Muscle of back (tissue), 13 donors: ENCODE measurements at places on chromosomes 12 and 14. TPM values are rescaled to one million over a fixed set of nuclear protein-coding genes. Genes with fewer than 3 reads are reported as not detected.
A peak's percentile ranks its signal among the peaks of the same experiment; 100 is the strongest.

DNA sequence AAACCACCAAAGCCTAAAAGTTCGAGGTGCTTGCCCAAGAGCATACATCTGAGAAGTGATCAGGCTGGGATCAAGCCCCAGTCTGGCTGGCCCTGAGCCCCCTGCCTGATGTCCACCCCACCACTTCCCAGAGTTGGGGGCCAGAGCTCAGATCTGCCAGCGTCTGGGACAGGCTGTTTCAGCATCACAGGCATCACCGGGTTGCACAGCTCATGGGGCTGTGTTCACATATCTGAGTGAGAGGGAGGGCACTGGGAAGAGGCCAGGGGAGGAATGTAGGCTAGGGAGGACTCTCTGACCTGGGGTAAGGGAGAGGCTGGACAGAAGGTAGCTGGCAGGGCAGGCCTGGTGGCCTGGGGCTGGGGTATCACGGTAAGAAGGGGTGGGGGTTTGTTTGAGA lies 6.0 kb downstream of the TGM1 start:
- DNase-seq = no peak

- no peak for DNase-seq
Measured at GRCh38 chr12:84772281-84772680, 140.3 kb downstream of the SLC6A15 start.

- no peak for DNase-seq
Measured at GRCh38 chr14:60505448-60505847, 3.5 kb upstream of the SIX6 start.

DNA sequence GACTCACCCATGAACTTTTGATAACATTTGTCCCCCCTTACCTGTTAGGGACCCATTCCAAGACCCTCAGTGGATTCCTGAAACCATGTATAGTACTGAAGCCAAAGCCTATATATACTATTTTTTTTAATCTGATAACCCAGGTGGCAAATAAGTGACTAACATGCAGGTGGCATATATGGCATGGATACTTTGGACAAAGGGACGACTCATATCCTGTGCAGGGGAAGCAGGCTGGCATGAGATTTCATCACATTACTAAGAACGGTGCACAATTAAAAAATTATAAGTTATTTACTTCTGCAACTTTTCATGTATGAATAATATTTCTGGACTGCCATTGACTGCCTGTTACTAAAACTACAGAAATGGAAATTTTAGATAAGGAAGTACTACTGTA lies 880.1 kb upstream of the FBXO33 start:
- DNase-seq = no peak

GRCh38 chr14:53023325-53023724 lies 72.5 kb upstream of the FERMT2 start:
- DNase-seq = no peak

DNA sequence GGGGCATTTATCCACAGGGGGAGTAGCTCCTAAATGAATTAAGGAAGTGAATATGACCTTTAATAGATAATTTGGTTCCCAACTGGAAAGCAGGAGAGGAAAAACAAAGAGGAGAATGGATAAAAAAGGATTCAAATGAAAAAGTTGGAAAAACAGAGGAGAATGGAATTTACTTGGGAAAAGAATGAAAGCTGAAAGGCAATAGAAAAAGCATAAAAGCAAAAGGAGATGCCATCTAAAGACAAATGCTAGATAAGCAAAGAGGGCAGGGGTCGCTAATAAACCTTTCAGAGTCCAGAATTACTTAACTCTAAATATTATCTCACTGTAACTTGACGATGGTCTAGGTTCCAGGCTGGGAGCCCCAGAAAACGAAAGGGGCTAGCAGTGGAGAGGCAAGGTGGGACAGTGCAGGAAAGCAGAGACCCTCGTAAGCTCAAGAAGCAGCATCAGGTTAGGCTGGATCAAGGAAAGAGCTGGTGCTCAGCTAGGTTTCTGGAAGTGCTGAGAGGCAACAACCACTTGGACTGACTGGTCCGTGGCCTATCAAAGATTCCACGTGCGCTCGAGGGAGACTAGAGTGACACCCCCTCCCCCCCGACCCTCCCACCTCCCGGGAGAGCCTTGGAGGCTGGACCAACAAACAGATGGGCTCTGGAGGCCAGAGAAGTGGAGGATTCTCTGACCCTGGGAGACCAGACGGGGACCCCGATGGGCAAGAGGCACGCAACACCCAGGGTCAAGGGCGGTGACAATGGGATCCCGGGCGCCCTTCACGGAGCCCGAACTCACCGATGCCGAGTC lies 1.2 kb downstream of the SLC2A13 start:
- no peak for DNase-seq

The LRP1 gene
- 102 TPM for polyA plus RNA-seq

- no peak for DNase-seq
Measured at GRCh38 chr14:26382901-26383685, 214.7 kb downstream of the NOVA1 start.

DNA sequence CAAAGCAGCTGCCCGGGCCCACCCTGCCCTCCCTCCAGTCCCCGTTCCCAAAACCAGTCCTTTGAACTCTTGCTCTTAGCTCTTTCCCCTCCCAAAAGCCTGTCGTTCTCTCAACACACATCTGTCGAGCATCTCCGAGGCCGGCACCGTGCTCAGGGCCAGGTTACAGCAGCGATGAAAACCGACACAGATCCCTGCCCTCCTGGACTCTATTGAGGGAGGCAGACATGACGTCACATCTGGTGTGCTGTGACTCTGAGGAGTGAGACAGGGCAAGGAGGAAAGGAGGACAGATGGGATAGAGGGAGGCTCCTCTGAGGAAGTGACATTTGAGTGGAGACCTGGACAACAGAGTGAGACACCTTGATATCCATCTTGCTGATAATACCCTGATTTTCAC lies 34.6 kb upstream of the PWP1 start:
- no peak for DNase-seq

GRCh38 chr12:93708952-93709351 lies 31.8 kb downstream of the CRADD start:
- DNase-seq = no peak

The CLEC14A gene
- 19.8 TPM for polyA plus RNA-seq

GRCh38 chr14:31770271-31770670 lies 209.1 kb downstream of the NUBPL start:
- DNase-seq = no peak

- DNase-seq = no peak
Measured at GRCh38 chr12:2628401-2628800, 166.4 kb upstream of the FKBP4 start.

- no peak for DNase-seq
Measured at GRCh38 chr14:38789805-38790204, 313.2 kb downstream of the SEC23A start.

GRCh38 chr14:100362311-100362927 lies 39.3 kb downstream of the SLC25A47 start:
- no peak for DNase-seq

GRCh38 chr12:74551291-74551690 lies 13.7 kb downstream of the ATXN7L3B start:
- no peak for DNase-seq

DNA sequence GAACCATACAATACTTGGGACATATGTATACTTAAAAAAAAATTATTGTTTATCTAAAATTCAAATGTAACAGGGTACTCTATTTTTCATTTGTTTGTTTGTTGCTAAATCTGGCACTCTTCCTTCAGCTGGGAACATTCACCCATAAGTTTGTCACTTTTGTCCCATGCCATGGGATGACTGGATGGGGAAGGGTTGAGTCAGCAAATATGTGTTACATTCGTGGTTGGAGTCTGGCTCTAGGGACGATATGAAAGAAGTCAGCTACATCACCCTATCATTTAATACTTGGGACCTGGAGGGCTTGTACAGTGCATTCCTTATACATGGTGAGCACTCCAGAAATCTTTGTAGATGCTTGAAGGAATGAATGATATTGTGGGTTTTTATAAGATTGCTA lies 131.3 kb downstream of the IPO8 start:
- DNase-seq = no peak

The DIO2 gene
- polyA plus RNA-seq = 2.3 TPM

The FGF23 gene
- 0.09 TPM for polyA plus RNA-seq

DNA sequence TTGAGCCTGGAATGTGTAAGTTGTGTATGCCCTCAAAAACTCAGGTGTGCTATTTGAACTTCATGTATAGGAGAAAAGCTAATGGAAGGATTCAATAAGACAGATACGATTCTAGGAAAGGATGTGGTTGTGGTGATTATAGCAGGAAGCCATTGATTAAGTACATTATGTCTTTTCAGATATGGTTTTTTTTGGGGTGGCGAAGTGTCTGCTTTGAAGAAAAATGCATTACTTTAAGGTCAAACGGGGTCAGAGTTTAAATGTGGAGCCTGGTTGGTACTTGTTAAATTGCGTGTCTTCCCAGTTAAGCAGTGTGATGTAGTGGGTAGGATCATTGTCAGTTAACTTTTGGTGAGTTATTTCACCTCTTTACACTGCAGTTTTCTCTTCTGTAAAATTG lies 13.0 kb upstream of the NUP107 start:
- no peak for DNase-seq

- peak; percentile 74 for DNase-seq
Measured at GRCh38 chr12:54993181-54993835, 8.7 kb upstream of the TESPA1 start.

- DNase-seq = no peak
Measured at GRCh38 chr14:20608383-20609110, 17.4 kb upstream of the RNASE12 start.

DNA sequence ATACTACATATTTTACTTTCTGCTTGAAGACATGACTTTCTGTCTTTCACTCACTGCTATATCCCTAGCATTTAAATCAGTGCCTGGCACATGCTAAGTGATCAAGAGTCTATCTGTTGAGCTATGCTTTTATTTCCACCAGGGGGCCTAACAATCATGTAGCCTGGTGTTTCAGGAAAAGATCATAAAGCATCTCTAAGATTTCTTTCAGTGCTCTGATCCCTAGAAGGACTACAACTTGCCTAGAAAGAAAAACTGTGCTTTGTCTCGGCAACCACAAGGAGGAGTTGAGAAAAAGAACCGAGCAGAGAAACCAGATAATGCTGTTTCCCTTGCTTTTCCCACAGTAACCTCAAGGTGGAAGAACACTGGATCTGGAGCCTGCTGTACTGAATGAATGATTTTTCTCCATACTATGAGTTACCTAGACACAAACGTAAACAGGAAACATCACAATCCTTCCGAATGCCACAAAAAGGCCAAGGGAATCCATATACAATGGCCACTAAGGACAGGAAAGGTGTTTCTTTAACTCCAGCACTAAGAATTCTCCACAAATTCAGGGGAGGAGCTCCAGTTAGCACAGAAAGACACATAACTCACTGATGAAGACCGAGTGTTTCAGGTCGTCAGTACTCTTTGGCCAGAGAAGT lies 1.2 kb downstream of the CRY1 start:
- DNase-seq = peak; percentile 92

DNA sequence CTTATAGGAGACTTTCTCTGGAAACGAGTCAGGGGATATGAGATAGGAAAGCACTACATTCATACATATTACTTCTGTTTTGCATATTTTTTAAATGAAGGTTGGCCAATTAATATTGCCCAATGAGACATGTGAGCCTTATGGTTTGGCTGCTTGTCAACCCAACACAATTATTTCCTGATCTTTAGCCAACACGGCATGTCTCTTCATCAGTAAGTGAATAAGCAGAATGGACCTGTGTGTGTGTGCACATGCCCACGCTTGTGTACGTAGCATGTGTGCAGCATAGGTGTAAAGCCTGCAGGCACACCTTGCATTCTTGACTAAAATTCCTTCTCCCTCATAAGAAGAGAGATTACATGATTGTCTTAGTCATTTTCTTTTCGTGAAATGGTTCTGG lies 88.3 kb downstream of the STON2 start:
- no peak for DNase-seq

- no peak for DNase-seq
Measured at GRCh38 chr12:102343361-102344121, 136.8 kb downstream of the IGF1 start.

DNA sequence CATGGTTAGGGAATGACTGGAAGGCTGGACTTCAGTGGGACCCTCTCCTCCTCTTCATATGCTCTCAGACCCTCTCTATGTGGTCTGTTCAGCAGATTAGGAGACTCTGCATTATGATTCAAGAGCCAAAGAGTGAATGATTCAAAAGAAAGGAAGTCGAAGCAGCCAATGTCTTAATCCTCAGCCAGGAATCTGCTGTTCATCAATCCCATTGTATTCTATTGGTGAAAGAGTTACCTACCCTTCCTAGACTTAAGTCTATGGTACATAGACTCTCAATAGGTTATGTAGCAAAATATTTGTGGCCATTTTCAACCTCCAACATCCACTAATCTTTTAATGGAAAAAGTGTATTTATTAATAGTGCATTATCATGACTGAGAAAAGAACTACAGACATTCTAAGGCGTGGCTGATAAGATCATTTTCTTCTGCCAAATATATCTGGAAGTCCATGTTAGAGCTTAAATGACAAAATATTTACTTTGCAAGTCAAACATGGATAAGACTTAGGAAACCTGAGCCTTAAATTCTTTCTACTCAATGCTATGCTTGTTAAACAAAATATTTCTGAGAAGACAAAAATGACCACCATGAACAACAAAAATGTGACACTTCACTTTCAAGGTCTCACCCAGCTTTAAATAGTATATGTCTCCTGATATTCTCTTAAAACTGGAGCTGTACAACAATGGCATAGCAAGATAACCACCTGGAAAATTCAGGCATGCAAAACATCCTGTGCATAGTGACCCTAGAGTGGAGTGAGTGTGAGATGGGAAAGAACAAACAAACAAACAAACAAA lies 1100.6 kb downstream of the GALC start:
- DNase-seq = no peak

The OR6C76 gene
- not detected for polyA plus RNA-seq

DNA sequence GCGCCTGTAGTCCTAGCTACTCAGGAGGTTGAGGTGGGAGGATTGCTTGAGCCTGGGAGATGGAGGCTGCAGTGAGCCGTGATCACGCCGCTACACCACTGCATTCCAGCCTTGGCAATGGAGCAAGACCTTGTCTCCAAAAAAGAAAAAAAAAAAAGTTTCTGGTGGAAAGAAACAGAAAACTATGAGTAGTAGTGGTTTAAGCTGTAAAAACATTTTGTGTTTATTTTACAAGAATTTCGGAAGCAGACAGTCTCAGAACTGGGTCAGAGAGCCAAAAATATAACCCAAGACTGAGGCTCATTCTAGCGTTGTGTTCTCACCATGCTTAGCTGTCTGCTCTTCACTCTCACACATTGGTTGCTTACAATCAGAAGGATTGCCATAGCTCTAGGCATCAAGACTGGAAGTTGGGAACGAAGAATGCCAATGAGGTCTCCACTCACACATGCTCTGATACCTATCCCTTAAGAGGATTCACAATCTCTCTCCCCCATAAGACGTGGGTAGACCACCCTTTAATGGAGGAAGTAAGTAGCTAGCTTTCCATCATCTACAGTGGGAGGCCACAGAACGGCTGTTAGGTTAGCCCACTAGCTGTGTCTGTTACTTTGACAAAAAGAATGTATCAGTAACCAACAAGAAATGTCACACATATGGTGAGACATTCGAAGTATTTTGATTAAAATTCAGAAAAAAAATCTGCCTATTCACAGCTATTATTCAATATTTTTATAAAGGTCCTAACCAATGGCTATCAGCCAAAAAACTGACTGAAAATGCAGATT lies 117.6 kb upstream of the RASSF8 start:
- DNase-seq = no peak

The SCNN1A gene
- 1.2 TPM for polyA plus RNA-seq

The RXYLT1 gene
- polyA plus RNA-seq = 16.9 TPM
